ENCODE measurements at places on chromosomes 2 and 18.

DNA sequence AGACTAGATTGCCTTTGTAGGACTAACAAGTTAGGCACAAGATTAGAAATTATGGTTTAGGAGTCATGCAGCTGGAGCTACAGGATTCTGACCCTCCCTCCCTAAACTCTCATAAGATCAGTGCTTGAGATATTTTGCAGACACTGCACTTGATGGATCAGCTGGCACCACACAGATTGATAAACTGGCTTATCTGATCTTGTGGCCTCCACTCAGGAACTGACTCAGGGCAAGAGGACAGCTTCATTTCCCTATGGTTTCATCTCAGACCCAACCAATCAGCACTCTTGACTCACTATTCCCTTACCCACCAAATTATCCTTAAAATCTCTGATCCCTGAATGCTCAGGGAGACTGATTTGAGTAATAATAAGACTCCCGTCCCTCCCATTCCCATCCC, 152.3 kb downstream of the DIS3L2 start:
- DNase-seq: no peak

DNA sequence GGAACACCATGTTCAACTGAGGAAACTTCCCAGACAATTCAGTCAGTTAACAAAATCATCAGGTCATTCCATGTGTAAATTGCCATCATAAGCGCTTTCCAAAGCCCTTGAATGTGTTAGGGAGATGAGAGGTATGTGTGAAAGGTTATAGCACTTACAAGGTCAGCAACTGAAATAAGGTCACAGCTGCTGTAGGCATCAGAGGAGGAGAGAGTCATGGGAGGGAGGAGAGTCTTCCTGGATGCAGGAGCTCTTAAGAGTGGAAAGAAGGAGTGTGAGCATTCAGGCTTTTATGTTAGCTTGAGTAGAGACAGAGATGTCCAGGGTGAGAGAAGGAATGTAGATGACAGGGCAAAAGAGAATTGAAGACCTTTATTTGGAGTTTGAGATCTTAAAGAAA, 67.0 kb downstream of the CAB39 start:
- DNase-seq: no peak

DNA sequence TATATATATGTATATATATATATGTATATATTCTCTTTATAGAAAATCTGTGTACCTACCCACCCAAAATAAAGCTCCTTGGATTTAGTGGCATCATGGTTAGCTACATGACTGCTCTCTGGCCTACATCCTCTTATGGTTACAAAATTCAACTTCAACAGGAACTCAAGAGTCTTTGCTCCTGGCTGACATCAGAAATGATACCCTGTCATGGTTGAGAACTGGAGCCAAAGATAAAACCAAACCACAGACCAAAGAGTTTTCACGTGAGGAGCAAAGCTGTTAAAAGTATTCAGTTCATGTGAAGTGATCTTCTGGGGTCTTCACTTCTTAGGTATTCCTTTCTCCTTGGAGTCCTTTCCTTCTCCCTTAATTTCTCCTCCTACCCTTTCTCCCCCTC, 476.3 kb downstream of the SOX11 start:
- no peak for DNase-seq

- no peak for DNase-seq
Measured at GRCh38 chr18:46509530-46509929, 147.5 kb downstream of the LOXHD1 start.

DNA sequence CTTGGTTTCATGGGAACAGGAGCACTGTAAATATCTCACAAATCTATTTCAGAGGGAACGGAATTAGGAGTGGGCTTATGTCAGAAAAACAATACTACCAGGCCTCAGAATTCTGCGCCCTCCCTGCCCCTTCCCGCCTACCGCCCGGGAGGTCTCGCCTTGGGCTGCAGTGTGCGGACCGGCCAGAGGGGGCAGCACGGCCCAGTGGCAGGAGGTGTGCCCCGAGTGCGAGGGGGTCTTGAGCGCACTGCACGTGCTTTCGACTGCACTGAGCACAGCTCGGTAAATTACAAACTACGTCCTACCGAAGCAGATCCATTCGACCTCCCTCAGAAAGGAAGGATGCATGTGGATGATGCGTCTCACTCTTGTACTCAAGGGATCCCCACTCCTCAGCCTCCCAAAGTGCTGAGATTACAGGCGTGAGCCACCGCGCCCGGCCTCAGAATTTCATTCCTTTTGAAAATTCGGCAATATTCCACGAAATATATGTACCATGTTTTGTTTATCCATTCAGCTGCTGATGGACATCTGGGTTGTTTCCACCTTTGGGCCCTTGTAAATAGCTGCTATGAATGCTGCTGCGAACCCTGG, 297.0 kb downstream of the BCL2 start:
- DNase-seq: no peak

- no peak for DNase-seq
Measured at GRCh38 chr18:354471-354870, 86.6 kb upstream of the THOC1 start.

- no peak for DNase-seq
Measured at GRCh38 chr18:59950215-59950944, 50.6 kb downstream of the PMAIP1 start.
